NT2/D1 (cell line): ENCODE measurements at places on chromosomes 1 and 21.

GRCh38 chr1:203631946-203632345, 5.3 kb downstream of the ATP2B4 start:
- DNase-seq, result no peak

GRCh38 chr1:198548890-198549289, 8.4 kb upstream of the ATP6V1G3 start:
- no peak for DNase-seq

DNA sequence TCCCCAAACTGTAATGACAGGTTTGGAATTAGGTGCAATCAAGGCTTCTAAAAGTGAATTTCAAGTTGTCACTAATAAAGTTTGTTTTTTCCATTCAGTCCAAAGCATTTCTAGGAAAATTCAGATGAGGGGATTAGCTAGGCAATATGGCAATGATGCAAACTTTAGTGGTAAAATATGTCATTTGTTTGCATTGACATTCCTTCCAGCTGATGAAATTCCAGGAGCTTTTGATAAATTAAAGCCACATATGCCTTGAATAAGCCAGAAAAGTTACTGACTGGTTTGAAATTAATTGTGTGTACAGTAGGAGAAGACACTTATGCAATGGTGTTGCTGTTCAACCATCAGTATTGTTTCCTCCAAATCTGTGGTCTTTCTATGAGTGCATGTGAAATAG, 57.8 kb downstream of the MROH9 start:
- no peak for DNase-seq

DNA sequence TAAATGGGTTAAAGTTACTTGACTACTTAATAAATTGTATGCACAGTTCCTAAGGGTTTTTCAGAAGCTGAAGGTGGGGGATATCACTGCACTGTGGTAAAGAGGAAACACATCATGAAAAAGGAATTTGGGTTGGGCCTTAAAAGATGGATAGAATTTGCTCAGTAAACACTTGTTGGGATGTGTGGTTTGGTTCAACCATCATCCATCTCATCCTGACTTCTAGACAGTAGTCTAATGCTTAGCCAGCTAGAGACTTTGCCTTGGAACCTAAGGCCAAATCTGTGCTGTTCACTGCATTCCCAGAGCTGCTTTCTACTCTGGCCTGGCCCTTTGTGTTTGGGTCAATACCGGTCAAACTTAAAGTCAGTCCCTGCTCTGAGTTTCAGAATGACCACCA, 30.6 kb downstream of the LY9 start:
- no peak for DNase-seq
